ENCODE measurements at places on chromosomes 5 and 9.

DNA sequence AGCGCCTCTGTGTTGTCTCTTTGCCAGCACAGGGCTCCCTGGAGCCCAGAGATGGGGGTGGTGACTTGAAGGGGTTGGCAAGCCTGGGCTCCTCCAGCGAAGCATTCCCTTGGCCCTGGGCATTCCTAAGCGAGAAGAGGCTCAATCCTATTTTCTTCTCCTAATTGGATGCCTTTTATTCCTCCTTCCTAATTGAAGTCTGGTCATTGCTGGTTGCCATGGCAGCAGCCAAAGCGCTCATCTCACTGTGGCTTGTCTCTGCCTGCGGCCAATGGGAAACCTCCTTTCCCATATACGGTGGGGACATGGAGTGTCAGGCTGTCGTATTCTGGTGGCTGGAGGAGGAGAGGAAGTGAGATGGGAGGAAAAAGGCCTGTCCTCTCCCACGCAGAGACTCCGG, 52.3 kb upstream of the RARS1 start:
- no peak for DNase-seq

GRCh38 chr5:151775025-151775606, 3.4 kb downstream of the G3BP1 start:
- DNase-seq: no peak

DNA sequence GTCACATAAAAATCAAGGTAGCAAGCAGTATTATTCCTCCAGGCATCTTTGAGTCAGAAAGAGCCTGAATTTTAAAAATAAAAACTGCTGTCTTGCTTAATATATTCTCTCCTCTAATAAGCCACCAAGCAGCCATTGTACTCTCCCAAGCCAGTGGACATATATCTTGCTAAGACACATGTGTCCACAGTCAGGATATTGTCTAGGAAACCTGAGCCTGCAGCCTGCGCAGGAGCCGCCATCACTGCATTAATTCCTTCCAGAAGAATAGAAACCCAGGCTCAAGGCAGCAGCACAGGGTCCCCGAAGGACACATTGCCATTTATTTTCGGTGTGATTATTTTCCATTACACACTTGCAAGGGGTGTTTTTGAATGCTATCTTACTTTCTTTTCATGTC, 345.3 kb downstream of the ARHGEF28 start:
- DNase-seq: no peak

DNA sequence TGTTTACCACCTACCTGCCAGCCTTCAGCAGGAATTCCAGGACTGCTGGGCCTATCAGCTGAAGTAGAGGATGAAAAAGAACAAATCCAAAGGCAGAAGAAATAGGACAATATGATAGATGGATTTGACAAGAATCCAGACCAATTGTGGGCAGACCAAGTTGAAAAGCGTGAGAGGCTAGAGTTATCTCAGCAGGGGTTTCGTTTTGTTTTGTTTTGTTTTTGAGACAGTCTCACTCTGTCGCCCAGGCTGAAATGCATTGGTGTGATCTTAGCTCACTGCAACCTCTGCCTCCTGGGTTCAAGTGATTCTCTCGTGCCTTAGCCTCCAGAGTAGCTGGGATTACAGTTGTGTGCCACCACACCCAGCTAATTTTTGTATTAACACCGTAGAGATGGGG, 113.2 kb downstream of the PALM2AKAP2 start:
- DNase-seq: no peak

- no peak for DNase-seq
Observed at GRCh38 chr5:82265047-82265446, 13.1 kb downstream of the RPS23 start.

DNA sequence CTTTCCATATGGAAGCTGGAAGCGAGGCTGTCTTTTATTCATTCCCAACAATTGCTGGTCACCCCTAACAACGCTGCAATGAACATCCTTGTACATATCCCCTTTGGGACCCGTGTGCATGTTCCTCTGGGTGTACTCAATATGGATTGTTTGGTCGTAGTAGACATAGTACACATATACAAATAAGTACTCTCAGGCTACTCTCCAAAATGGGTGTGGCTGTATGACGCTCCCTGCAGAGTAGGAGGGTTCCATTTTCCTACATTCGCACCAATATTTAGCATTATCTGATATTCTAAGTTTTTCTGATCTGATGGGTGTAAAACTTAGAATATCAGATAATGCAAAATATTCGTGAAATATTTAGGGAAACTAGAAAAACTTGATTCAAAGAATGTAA, 23.2 kb upstream of the NAA35 start:
- DNase-seq: no peak

GRCh38 chr5:110345623-110346022, 380.8 kb downstream of the TMEM232 start:
- DNase-seq: no peak

DNA sequence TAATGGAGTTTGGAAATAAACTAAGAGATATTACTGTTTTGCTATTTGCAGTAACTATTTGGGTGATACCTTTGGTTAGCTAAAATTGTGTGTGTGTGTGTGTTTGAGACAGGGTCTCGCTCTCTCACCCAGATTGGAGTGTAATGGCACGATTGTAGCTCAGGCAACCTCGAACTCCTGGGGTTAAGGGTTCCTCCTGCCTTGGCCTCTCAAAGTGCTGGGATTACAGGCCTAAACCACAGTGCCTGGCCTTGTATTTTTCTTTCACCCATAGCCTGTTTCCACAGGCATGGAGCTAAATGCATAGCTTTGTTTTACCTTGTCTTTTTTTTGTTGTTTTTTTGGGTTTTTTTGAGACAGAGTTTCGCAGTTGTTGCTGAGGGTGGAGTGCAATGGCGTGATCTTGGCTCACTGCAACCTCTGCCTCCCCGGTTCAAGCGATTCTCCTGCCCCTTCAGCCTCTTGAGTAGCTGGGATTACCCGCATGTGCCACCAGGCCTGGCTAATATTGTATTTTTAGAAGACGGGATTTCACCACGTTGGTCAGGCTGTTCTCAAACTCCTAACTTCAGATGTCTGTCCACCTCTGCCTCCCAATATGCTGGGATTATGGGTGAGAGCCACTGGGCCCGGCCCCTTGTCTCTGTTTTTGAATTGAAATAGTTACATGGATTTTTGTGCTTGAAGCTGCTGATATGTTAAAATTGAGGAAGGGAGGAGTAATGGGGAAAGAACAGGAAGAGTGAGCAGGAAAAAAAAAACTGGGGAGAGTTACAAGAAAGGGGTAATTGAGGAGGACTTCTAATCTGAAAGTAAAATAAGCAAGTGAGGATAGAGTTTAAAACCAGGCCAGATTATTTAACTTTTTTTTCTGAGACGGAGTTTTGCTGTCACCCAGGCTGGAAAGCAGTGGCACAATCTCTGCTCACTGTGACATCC, 5.7 kb downstream of the GPBP1 start:
- no peak for DNase-seq

DNA sequence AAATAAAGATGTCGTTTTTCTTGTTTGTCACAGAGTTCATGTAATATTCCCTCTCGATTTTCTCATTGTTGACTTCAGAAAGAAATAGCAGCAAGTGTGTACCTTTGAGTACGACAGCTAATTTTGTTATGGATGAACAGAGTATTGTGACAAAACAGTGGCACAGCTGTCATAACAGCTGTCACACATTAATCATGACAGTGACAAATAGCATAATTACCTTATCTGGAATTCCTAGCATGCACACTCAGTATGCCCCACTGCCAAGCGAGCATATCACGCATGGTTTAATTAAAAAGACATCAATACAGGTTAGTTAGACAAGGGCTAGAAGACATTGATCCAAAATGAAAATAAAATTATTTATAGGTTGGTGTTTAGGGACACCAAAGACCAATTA, 375.1 kb downstream of the SPATA31D1 start:
- no peak for DNase-seq

GRCh38 chr5:96247097-96247701, 185.8 kb downstream of the PCSK1 start:
- DNase-seq: no peak

GRCh38 chr5:5615569-5615968, 193.1 kb downstream of the ICE1 start:
- DNase-seq: no peak

- no peak for DNase-seq
Observed at GRCh38 chr5:42994555-42995359, 45.4 kb downstream of the ANXA2R start.

GRCh38 chr5:155222393-155222792, 208.8 kb downstream of the KIF4B start:
- DNase-seq: no peak

GRCh38 chr5:178189433-178189832, 2.3 kb upstream of the GMCL2 start:
- DNase-seq: no peak

DNA sequence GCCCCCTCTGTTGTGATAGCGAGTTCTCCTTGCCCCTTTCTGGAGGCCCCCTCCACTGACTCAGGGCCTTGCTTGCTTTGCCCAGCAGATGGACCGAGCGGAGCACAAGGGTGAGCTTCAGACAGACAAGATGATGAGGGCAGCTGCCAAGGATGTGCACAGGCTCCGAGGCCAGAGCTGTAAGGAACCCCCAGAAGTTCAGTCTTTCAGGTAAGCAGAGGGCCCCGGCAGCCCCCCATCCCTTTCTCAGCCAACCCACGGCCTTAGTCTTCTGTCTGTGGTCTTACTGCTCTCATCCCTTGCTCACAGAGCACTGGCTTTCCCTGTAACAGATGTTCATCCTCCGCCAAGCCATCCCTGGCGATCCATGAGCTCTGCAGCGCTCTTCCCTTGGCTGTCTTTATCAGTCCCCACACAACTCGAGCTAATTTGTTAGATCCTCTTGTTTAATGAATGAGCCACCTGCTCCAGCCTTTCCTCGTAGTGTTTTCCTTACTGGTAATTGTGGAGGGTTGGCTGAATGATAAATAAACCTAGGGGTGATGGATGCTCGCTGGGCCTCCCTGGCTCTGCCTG, 18.4 kb upstream of the RARS1 start:
- no peak for DNase-seq

DNA sequence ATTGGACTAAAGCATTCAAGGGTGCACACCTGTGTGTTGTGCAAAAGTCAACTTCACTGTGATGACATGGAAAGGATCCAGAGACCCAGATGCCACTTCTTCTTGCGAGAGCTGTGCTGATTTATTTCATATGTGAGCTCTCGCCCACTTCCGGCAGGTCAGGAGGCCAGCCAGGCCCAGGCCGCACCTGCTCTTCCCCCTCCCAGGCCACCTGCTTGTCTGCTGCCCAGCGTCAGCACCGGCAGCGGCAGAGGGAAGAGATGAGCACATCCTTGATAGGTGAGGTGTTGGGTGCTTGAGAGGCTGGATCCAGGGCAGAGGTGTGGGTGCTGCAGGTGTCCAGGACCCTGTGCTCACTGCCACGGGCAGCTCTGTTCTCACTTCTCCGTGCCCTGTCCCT, 242.9 kb downstream of the FANCC start:
- no peak for DNase-seq

- no peak for DNase-seq
Observed at GRCh38 chr5:53568871-53569270, 8.4 kb downstream of the NDUFS4 start.

- peak; percentile 38 for DNase-seq
Observed at GRCh38 chr9:113599646-113600022, 136.1 kb downstream of the RGS3 start.

- no peak for DNase-seq
Observed at GRCh38 chr9:33931326-33931725, 114.4 kb downstream of the UBE2R2 start.

DNA sequence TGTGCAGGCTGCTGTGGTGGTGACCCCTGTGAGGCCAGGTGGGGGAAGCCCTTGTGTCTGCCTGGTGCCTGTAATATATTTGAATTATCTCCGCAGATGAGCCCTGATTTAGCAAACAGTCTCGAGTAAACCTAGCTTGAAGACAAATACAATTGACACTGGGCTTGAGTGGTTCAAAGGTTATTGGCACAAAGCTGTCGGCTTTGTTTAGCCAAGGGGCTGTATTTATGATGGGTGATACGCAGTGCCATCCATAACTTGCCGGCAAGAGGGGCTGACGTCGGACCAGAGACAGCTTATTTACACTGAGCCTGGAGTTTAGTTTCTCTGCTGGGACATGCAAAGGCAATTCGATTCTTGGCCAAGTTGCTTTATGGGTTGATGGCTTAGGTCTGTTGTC, 20.0 kb upstream of the PITX1 start:
- no peak for DNase-seq

- DNase-seq: no peak
Observed at GRCh38 chr9:133948561-133949485, 43.3 kb downstream of the VAV2 start.

DNA sequence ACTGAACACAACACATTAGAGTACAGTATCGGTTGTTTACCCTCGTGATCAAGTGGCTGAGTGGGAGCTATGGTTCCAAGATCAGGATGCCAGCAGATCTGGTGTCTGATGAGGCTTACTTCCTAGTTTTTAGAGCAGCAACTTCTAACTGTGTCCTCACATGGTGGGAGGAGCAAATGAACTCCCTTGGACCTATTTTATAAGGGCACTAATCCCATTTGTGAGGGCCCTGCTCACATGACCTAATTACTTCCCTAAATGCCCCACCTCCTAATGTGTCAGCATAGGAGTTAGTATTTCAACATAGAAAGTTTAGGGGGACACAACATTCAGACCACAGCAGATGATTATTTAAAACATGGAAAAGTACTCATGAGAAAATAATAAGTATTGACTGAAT, 111.8 kb downstream of the GCNT1 start:
- no peak for DNase-seq

GRCh38 chr5:162274679-162275078, 207.1 kb downstream of the GABRG2 start:
- no peak for DNase-seq

DNA sequence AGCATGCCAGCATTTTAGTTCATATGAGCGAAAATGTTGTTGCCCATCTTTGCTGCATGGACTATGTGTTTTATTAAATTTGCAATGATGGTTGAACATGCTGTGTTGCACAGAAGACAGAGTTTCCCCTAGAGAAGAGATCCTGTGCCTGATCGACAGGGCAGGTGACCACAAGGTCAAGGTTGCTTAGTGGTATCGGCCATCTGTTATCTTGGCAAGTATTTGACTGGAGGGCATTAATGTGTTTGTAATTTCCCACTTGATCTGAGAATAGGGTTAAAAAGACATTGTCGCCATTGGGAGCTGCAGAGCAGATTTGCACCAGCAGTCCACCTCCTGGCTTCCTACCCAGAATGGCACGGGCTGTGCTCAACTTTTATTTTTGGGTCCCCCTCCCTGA, 1523.6 kb upstream of the WWC1 start:
- DNase-seq: no peak

GRCh38 chr9:133951265-133951664, 40.9 kb downstream of the VAV2 start:
- DNase-seq: no peak

- no peak for DNase-seq
Observed at GRCh38 chr9:122820490-122820845, 7.9 kb downstream of the PDCL start.

GRCh38 chr9:15010581-15010980, 100.4 kb upstream of the FREM1 start:
- no peak for DNase-seq

DNA sequence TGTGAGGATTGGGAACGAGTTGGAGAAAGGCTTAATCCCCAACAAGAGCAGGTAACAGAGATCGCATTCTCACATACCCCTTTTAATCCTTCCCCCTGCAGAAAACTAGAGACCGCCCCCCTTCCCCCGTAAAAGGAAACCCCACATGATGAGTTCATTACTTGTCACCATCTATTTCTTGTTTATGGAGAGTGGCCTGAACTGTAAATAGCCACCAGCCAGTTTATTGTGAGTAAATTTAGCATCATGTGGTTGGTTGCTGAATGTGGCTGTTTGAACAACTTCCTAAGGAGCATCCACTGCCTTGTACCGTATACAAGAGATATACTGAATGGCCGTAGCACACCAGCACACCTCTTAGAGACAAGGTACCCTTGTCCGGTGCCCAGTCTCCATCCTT, 62.1 kb downstream of the TJP2 start:
- DNase-seq: no peak

Measured in RKO (cell line).